ENCODE measurements at places on chromosomes 13 and 19. TPM values are rescaled to one million over a fixed set of nuclear protein-coding genes. Genes with fewer than 3 reads are reported as not detected.

The ZNF433 gene
- not detected for total RNA-seq

The RDH8 gene
- total RNA-seq, result 0.43 TPM

The FAM124A gene
- 1.7 TPM for total RNA-seq

The TGFBR3L gene
- 1.8 TPM for total RNA-seq

The IL4I1 gene
- total RNA-seq, result 0.79 TPM

The SCGB2B2 gene
- not detected for total RNA-seq

The ZNF468 gene
- total RNA-seq, result 0.61 TPM

The MEDAG gene
- 0.23 TPM for total RNA-seq

The NCR1 gene
- not detected for total RNA-seq

The ZNF626 gene
- not detected for total RNA-seq

Data from A549 treated with RU486 at 1 μM for 4 hours (cell line).